Stimulated activated CD4-positive, alpha-beta T cell treated with anti-CD3 and anti-CD28 coated beads, Interleukin-1b, Interleukin-23, amount 100 ng/mL, for 1 hour (primary cell): ENCODE measurements at places on chromosomes 11 and 22.
A peak's percentile ranks its signal among the peaks of the same experiment; 100 is the strongest.

GRCh38 chr22:30488121-30488520 is 16.3 kb upstream of the SEC14L3 start:
- no peak for DNase-seq

GRCh38 chr22:38607680-38608079 is 37.7 kb upstream of the DMC1 start:
- DNase-seq: no peak

DNA sequence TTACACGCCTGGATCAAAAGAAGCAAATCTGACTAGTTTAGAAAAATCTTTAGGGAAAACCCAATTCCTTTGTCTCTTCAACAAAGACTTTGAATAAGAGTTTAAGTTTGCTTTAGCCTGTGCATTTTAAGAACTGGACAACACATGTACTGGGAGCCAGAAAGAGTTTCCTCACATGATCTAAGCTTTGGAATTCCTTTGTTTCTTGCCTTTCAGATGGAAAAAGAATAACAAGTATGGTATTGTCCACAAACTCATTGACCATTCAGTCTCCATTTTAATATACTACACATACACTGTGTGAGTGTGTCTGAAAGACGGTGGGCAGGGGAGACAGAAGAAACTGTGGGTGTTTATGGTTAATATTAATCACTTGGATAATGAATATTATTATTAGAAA is 205.6 kb downstream of the MAML2 start:
- DNase-seq: no peak

DNA sequence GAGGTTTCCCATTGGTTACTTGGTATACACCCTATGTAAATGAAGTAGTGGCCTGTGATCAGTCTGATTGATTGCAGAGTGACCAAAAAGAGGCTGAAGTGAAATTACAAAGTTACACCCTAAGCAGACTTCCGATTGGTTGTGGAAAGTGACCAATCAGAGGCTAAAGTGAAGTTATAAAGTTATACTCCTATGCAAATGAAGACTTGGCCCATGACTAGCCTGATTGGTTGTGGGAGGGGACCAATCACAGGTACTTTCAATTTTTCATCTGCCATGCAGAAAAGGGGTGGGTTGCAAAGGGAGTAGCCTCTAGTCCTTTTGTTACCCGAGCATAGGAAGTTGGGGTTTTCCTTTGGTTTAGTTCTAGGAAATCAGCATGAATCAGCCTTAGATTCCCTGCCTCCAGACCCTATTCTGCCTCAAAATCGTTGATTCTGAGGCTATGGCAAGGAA is 18.1 kb upstream of the CSTF3 start:
- DNase-seq: no peak

DNA sequence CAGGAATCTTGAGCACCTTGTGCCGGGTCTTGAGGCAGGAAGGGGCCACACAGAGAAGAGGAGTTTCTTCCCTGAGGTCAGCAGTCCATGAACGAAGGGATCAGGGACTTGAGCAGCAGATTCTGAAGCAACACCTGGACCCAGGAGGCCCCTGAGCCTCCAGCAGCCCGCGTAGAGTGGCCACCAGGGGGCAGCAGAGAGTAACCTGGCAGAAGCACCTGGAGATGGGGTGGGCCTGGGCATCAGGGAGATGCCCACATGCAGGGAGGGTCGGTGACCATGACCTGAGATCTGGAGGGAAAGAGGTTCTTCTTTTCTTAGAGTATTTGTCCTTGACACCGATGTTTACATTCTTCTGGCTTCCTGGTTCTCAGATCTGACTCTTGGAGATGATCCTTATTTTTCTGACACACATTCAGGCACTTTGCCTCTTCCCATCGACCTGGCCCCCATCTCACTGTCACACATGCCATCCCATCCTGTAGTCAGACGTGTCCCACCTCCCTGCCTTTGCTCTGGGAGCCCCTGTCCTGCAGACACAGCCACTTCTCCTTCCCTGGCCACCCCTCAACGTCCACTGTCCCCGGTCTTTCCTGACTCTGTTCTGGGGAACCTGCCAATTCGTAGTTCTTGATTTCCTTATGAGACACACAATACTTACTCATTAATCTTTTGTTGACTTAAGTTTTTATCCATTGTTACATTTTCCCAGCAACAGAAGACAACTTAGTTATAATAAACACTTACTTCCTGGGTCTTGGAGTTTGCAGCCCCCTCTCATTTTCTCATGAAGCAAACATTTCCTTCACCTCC is 66.5 kb downstream of the GGTLC2 start:
- DNase-seq: peak; percentile 42

- DNase-seq: no peak
These were observed 42.9 kb upstream of the SHISAL1 start for GRCh38 chr22:44355716-44356070.

DNA sequence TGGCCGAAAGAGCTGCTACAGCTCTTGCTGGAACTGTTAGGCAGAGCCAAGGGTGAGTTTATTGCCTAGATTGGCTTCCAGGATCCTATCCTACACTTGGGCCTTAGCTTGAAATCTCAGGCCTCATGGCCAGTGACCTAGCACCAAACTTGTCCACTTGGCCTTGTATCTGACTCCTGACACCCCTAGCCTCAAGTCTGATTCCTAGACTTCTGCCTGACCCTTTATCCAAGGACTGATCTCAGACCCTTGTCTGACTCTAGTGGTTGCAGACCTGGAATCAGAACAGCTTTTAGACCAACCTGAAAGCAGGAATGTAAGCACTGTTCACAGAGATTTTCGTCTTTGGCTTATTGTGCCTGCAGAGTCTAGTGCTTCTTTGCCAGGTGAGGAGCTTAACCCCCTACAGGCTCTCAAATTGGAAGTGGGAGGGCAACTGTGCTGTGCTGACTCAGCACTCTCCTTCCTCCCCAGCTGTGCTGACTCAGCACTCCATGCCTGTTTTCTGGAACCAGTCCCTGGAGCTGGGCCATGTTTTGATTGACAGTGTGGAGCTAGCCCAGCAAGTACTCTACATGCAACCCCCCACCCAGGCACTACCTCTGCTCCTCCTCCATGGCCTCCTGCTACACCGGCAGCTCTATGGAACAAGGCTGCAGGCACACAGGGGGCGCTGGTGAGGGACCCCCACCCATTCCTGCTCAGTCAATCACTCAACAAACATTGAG is 35.1 kb downstream of the RRP8 start:
- DNase-seq: no peak

GRCh38 chr11:2554338-2555207 is 109.8 kb downstream of the KCNQ1 start:
- no peak for DNase-seq

DNA sequence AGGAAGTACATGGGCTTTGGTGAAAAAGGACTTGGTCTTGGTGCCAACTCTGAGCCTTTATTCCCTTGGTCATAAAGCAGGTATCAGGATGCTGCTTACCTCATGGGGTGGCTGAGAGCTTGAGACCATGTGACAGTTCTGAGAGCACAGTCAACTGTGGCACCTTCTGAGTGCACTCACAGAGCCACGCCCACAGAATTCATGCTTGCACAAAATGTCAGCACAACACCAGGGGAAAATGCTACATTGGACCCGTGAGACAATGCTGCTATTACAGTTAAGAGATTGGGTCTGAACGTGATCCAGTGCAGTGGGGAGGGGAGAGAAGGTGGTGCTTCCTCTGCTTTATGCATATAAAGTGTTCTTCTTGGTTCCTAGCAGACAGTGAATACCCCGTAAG is 79.5 kb upstream of the SPON1 start:
- DNase-seq: no peak

DNA sequence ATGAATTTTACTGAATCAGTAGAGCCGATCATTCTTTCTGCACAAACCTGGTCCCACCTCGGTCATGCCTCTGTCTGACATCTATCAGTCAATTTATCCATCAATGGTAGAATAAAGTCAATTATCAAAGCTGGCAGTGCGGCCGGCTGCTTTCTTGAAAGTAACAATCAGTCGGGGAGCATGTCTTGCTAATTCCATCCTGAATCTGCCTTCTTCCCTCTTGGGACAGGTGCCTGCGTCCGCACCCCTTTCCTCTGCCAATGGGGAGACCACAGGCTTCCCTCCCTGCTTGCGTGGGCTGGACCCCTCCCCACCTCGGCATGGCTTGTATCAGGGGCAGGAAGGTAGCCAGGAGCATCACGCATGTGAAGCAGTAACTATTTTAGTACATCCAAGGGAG is 962.9 kb downstream of the BRD1 start:
- DNase-seq: no peak

GRCh38 chr11:68082481-68082880 is 38.7 kb downstream of the CHKA start:
- DNase-seq: no peak

GRCh38 chr22:25628494-25628893 is 64.0 kb downstream of the GRK3 start:
- no peak for DNase-seq

- no peak for DNase-seq
These were observed 342 bp downstream of the EFCAB6 start for GRCh38 chr22:43811777-43812148.

DNA sequence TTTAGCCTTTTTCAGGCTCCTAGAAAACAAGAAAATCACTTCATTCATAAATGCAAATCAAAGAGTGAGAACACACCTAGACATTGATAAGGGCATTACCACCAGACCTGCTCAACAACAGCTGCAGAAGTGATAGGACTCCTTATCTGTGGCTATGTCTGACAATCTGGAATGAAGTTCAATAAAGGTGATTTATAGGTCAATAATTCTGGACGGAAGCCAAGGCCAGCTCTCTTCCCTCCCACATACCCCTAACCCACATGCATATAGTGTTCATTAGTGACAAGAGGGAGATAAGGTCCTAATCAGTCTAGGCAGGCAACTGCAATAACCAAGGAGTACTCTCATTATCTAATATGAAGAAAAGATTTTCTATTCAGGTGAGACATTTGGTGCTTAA is 111.3 kb downstream of the ETS1 start:
- DNase-seq: no peak

DNA sequence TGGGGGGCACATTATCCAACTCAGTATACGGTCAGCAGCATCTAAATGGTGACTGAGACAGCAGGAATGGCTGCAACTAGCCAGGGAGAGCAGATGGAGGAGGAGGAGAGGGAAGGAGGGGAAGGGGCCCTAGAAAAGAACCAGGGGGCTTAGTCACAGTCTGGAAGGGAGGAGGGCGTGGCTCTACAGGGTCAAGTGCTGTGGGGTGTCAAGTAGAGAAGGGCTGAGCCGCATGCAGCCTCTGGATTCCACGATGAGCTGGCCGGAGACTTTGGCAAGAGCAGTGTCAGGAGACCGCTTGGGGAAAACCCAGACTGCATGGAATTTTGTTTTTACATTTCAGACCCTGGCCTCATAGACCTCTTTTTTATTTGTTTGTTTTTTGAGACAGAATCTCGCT is 25.8 kb upstream of the PPFIA1 start:
- DNase-seq: no peak

- no peak for DNase-seq
These were observed 673 bp upstream of the MYO7A start for GRCh38 chr11:77127235-77127911.

- DNase-seq: no peak
These were observed 21.7 kb upstream of the TNRC6B start for GRCh38 chr22:40156001-40156516.

DNA sequence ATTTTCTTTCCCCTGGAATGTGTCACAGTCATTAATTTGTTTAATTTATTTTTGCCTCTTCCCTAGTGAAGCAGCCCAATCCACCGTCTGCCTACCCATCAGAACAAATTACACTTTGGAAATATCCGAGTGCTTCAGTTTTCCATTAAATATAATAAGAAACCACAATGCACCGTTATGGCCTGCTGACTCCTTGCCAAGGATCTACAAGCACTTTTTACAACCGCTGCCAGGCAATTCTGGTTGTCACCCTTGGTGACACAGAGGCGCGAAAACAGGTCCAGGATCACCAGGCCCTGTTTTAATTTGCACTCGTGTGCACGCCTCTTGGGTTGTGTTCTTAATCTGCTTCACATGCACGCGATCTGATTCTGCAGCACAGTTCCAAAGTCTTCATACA is 43.9 kb downstream of the KIRREL3 start:
- DNase-seq: no peak

DNA sequence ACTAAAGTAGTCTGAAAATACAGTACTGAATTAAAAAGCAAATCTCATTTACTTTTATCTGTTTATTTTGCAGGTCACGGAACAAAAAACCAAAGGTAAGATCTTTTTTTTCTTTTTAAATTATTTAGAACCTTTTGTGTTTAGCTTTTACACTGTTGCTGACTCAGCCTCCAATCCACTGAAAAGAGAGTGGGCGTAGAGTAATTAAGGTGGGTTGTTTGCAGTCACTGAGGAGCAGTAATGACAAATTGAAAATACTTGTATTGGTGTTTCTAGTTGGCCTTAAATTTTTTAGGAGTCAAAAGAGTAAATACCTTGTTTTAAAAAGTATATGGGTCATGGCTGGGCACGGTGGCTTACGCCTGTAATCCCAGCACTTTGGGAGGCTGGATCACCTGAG is 73.4 kb downstream of the TNRC6B start:
- no peak for DNase-seq

GRCh38 chr11:48036011-48036410 is 55.7 kb downstream of the PTPRJ start:
- DNase-seq: no peak
